Esophagus squamous epithelium (tissue), 5 donors: ENCODE measurements at places on chromosomes 11 and 22. TPM values are rescaled to one million over a fixed set of nuclear protein-coding genes. Genes with fewer than 3 reads are reported as not detected.

DNA sequence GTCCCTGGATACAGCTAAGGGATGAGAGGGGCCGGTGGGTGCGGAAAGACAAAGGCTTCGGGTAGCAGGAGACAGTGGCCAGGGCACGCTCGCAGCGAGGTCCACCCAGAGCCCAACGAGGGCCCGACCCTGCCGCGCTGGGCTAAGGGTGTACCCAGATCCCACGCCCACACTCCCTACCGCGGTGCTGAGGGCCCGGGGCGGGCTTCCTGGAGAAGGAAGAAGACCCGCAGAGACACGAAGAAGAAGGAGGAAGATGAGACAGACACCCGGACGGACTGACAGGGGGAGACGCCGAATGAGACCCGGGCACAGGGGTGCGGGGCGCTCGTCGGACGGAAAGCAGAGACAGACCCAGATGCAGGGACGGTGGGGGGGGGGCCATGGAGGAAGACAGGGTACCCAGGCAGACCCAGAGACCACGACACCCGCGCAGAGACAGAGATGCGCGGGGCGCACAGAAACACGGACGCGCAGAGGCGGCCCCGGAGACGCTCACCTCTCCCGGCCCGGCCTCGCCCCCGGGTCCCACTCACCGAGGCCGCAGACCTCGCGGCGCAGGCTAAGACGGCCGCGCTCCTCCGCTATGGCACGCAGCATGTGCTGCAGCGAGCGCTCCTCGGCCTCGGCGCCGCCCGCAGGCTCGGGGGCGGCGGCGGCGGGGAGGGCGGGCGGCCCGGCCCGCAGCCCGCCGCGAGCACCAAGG lies 437 bp downstream of the KIAA0930 start:
- DNase-seq = no peak

- DNase-seq = no peak
These were observed 310.1 kb downstream of the CADM1 start for GRCh38 chr11:115193914-115194801.

DNA sequence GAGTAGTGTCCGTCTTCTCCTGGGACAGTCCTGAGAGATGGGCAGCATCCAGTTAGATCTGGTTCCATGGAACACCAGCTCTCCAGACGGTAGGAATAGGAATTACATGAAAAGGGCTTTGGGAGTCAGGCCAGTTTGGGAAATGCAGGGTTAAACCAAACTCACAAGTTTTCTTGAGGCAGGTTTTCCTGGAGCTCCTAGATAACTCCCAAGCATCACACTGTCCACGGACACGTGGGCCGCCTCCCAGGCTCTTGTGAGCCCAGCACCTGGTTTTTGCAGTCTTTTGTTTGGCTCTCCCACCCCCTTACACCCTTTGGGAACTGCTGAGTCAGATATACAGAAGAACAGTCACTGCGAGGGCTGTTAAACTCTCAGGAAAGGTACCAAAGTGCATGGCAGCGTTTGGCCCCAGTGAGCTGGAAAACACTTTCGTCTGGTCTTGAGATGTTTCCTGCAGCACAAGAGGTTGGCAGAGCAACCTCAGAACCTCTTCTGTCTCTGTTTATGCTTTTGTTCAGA lies 90.0 kb downstream of the BCR start:
- DNase-seq = no peak

DNA sequence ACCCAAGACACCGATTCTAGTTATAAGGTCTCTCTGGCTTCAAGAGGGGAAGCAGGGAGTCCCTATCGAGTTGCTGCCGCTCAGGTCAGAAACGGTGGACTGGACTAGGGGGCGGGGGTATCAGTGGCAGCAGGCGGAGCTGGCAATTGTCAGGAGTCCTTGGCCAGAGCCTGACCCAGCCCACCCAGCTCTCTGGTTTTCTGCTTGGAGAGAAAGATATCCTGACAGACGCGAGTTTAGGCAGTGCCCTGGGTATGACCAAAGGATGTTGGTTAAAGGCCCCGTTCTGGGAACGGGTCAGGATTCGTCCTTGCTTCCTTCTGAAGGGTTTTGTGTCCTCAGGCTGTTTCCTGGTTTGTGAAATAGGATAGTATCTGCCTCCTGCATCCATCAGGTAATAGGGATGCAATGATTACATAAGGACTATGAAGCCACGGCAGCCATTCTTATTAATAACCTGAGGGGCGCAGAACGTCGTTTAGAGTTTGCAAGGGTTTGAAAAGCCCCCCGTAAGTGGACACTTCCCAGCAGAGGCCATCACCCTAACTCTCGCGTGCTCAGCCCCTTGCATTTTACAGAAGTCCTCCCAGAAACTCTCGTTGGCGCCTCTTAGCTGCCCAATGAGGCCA lies 700 bp upstream of the DEPDC5 start:
- DNase-seq = peak; percentile 64

DNA sequence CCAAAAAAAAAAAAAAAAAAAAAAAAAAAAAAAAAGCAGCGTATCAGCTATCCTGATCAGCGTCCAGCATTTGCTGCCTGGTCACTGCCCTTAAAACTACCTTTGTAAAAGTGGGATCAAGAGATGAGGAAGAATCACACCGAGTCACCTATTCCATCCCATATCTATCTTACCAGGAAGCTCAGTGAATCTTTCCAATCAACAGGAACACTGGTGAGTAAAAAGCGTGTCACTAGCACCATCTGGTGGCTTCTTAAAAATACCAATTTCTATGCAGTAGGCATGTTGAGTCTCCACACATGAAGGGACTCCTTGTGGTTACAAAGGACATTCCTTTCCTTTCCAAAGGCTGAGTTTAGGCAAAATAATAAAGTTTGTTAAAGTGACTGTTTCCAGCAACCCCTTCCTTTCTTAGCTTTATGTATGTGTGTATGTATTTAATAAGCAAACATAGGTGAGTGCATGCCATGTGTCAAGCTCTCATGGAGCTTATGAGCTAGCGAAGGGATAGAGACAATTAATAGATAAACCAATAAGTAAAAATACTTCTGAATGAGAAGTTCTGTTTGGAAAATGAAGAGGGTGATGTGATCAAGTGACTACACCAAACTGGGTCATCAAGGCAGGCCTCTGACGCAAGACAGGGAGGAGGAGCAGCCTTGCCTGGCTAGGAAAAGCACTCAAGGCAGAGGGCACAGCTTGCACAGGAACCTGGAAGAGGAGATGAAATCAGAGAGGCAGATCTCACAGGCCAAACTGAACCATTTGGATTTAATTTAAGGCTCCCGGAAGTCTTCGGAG lies 13.9 kb upstream of the TP53AIP1 start:
- no peak for DNase-seq

GRCh38 chr11:100676901-100677300 lies 10.2 kb upstream of the ARHGAP42 start:
- no peak for DNase-seq

GRCh38 chr11:91373497-91373896 lies 851.1 kb upstream of the FAT3 start:
- DNase-seq = no peak

- no peak for DNase-seq
These were observed 9.7 kb downstream of the CHRM1 start for GRCh38 chr11:62911137-62912130.

DNA sequence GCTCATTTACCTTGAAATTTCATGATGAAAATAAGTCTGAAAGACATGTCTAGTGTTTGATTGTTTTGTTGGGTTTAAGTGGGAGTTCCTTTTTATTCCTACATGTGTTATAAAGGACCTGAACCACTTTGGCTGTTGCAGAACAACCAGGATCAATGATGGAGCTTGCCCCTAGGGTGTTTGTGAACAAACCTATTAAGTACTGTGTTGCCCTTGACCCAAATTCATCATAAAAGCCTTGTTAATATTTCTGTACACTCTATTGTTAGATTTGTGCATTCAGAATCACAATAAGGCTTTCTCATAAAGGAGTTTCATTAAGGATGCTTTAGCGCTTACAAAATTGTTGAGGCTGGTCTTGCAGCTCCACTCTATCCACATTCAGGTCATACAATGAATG lies 452.6 kb downstream of the NELL1 start:
- DNase-seq = no peak

DNA sequence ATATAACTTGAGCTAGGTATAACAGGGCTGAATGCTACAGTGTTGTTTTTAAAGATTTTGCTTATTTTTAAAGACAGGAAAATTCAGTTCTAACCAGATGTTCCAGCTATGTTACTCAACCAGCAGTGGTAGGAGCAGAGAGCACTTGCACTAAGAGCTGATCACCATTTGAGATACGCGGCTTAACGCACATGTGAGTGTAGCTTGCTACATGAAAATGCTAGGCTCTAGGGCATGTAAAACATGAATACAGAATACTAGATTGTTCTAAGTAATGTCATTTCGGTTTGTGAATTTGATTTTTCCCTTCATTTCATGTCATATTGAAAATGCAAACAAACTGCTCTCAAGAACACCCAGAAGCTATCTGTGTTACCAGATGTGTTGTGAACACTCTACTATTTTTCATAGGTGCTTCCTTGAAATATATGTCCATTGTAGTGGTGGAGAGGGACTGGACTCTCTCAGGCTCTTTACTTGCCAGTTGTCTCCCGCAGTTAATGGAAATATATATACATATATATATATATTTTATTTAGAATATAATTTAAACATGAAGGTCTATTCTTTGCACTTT lies 10.8 kb upstream of the TECTA start:
- DNase-seq = no peak

DNA sequence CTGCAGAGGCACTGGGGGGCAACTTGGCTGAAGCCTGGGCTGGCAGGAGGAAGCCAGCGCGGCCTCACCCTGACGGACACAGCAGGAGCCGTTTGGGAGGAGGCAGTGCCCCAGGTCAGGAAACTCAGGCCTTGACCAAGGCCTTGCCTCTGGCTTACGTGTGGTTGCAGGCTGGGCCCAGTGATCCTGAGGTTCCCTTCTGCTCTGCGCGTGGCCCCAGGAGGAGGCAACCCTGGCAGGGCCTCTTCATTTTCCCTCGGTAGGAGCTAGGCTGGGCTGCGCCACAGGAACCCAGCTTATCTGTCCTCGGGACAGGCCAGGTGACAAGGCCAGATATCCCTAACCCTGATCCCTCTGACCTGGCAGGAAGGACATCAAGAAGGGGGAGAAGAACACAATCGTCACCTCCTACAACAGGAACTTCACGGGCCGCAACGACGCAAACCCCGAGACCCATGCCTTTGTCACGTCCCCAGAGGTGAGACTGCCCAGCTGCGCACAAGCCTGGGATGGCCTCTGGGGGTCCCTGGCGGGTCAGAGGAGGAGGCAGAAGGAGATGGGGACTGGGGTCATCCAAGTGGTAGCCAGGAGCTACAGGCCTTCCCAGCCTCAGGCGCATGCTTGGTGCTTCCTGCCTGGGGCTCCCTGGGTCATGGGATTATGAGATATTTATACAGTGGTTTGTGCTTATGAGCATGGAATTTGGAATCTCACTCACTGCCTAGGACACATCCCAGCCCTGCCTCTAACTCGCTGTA lies 20.6 kb downstream of the POLR3H start:
- no peak for DNase-seq

GRCh38 chr22:25492841-25493734 lies 71.4 kb upstream of the GRK3 start:
- no peak for DNase-seq

DNA sequence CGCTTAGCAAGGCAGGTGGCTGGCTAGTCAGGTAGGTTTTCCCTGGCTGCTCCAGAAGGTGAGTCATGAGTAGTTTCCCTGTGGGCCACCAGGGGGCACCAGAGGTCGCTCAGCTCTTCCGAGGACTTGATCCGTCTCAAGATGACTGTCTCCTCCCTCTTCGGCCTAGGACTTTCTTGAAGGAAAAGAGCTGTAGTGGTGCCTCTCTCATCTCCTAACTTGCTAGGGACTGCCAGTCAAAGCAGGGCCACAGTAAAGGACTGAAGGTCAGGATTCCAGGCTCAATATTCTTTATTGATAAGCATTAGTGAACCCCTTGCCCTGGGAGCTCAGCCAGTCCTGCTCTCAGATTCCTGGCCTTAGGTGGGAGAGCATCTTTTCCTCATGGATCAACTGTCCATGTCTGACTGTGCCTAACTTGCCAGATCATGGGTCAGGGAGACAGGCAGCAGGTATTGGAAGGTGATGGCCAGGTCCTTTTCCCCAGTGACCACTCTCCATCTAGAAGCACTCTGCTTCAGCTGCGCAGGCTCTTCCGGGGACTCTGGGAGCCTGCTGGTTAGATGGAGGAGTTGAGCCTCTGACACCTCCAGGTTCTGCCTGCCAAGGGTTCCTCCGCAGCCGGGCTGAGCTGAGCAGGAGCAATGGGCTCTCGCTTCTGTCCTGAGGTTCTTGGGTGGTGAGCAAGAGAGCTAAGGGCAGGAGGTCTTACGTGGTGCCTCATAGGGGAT lies 1.9 kb downstream of the POLD4 start:
- DNase-seq = no peak

DNA sequence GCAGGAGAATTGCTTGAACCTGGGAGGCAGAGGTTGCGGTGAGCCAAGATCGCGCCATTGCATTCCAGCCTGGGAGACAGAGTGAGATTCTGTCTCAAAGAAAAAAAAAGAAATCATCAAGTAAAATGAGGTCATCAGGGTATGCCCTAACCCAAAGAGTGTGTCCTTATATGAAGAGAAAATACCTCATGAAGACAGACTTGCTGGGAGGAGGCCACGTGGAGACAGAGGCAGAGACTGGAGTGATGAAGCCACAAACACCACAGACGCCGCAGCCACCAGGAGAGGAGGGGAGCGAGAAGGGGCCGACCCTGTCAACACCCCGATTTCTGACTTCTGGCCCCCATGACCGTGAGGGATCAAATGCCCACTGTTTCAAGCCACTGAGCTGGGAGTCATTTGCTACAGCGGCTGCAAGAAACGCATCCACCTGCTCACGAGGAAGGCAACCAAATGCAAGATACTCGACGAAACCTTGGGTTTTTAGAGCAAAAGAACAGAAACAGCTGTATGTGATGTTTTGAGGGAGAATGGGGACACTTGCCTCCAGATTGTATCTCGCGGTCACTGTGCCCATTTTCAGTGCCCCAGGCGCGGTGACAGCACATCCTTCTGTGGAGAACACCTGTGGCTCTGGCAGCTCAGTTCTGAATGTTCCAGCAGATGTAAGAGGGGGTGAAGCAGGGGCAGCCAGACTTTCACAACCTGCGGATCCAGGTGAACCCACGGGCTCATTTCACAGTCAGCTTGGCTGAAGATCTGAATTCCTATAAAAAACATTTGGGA lies 1317.2 kb downstream of the TBC1D22A start:
- DNase-seq = no peak

DNA sequence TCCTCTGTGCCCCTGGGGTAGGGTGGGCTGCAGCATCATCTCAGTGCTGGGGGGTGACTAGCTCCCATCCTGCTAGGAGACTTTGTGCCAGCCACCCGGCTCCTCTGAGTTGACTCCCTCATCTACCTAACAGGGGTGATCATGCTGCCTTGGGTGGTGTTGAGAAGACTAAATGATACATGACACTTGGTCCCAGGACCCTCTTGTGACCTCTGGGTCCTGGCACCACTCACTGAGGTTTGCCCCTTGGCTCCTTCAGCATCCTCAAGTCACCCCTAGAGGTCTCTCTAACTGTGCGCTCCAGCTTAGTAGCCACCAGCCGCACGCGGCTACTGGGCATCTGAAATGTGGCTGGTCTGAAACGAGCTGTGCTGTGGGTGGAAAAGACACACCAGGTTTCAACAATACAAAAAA lies 72.1 kb downstream of the LRRC32 start:
- no peak for DNase-seq

- DNase-seq = no peak
These were observed 42.9 kb downstream of the LRRC32 start for GRCh38 chr11:76627606-76628005.

TBX1 gene
- total RNA-seq = 0.30 TPM

SLC22A9 gene
- not detected for total RNA-seq

ZBTB16 gene
- total RNA-seq = 10.4 TPM

KLHL22 gene
- total RNA-seq = 7.7 TPM

CXCR5 gene
- total RNA-seq = not detected

ACRV1 gene
- total RNA-seq = not detected

SLC5A12 gene
- not detected for total RNA-seq

SCGB1D2 gene
- not detected for total RNA-seq

TFIP11 gene
- 25.2 TPM for total RNA-seq
